Breast epithelium (tissue), 4 donors: ENCODE measurements at places on chromosomes 2 and 18. TPM values are rescaled to one million over a fixed set of nuclear protein-coding genes. Genes with fewer than 3 reads are reported as not detected.

NOP58 gene
- 39.2 TPM for total RNA-seq

GBX2 gene
- total RNA-seq = not detected

- H3K27me3 ChIP-seq = no peaks in the 10 kb centered on the region
- H3K27ac ChIP-seq = peak overlapping the region; percentile 96
- H3K4me1 ChIP-seq = peaks cover 5% of the 10 kb centered on the region
- DNase-seq = no peak
- H3K4me3 ChIP-seq = peak overlapping the region; percentile 90
These were observed 1.4 kb upstream of the YES1 start for GRCh38 chr18:813172-814071.

DNA sequence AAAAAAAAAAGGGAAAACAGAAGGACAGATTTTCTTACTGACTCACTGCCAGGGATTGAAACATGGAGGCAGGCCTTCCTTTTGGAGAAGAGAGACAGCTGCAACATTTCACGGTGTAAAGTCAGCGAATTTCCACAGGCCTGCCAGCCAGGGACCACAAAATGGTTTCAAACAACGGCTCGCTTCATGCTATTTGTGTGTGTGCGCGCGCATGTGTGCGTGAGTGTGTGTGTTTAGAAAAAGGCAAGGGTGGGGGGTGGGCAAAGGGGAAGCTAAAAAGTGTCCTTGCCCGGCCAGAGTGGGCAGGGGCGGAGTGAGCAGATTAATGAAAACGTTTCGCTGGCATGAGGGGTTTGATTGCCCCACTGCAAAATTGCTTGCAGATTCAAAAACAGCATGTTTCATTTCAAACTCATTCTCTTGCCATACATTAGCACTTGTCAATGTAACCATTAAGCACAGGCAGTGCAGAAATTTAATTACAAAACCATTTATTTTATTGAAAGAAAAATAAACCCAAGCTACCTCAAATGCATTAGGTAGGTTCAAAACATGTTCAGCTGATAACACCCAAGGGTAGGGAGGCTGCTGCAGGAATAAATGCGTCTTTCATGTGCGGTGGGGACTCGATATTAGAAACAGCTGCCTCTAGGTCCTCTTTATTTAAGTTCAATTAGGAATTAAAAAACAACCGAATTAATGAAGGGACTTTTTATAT, 182.1 kb upstream of the SIX2 start:
- DNase-seq = no peak
- no peaks in the 10 kb centered on the region for H3K4me1 ChIP-seq
- no peaks in the 10 kb centered on the region for H3K36me3 ChIP-seq
- no peak overlapping the region for H3K27ac ChIP-seq

- no peak for DNase-seq
- H3K27me3 ChIP-seq = no peaks in the 10 kb centered on the region
- no peak overlapping the region for H3K27ac ChIP-seq
- H3K4me1 ChIP-seq = no peaks in the 10 kb centered on the region
- no peak overlapping the region for H3K4me3 ChIP-seq
These were observed 185.1 kb downstream of the MYO3B start for GRCh38 chr2:170362871-170363631.
